ENCODE measurements at places on chromosomes 6 and 20.

- DNase-seq = no peak
These were observed 1104.6 kb upstream of the MAP3K7 start for GRCh38 chr6:91691449-91691848.

- no peak for DNase-seq
These were observed 321.6 kb downstream of the CDH4 start for GRCh38 chr20:61573415-61574305.

DNA sequence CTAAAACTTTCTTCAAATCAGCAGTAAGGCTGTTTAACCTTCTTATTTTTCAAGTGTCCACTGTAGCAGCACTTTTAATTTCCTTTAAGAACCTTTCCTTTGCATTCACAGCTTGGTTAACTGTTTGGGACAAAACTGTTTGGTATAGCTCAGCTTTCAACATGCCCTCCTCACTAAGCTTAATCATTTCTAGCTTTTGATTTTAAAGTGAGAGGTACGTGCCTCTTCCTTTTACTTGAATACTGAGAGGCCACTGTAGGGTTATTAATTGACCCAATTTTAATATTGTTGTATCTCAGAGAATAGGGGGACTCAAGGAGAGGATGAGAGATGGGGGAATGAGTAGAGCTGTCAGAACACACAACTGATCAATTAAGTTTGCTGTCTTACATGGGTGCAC, 129.5 kb upstream of the MMS22L start:
- DNase-seq = no peak

DNA sequence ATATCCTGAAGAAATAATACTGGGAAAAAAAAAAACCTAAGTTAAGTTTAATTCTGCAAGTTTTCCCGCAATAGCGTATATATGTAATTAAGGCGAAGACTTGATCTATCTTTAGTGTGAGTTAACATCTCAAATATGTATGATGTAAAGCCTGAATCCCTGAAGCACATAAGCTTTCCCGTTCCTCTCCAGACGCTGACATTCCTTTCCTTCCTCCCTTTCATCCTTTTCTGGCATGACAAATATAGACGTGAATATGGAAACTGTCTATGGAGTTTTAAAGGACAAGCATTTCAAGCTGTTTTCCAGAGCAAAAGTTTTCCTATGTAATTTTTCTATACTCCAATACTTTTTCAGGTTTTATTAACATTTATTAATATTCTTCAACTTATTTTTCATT, 637.0 kb downstream of the COL12A1 start:
- DNase-seq = no peak

DNA sequence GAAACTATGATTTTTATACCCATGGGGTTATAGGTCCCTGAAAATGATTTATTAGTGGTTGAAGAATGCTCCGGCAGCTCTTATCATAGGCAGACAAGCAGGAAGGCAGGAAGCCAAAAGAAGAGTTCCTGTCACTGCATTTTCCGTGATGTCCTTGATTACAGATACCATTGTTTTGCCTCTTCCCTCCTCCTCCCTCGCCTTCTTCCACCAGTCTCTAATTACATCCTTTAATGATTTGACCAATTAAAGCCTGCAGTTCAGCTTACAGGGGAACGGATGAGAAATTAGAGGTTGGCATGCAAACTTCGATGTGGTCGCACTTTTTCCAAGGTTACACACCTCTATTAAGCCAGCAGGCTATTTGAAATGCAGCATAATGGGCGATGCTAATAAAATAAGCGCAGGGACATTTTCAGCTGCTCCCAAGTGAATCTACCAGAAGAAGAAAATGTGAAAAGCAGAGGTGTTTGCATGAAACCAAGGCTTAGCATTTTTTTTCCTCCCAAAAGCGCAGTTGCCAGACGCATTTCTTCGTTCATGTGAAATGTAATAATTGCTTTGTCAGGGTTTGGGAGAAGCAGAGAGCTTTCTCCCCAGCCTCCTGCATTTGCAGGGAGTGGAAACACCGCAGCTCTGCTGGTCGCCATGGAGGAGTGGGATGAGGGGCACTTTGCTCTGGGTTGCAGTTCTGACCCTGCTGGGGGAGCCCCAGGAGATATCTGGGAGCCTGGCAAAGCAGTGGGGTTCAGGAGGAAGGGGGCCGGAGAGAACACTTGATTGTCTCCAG, 6.0 kb downstream of the NOX3 start:
- DNase-seq = no peak

DNA sequence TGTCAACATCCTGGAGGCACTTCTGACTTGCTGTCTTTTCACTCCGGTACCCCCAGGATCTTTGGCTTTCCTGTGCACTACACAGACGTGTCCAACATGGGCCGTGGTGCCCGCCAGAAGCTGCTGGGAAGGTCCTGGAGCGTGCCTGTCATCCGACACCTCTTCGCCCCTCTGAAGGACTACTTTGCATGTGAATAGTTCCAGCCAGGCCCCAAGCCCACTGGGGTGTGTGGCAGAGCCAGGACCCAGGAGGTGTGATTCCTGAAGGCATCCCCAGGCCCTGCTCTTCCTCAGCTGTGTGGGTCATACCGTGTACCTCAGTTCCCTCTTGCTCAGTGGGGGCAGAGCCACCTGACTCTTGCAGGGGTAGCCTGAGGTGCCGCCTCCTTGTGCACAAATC, 12.0 kb upstream of the MAPRE1 start:
- no peak for DNase-seq

DNA sequence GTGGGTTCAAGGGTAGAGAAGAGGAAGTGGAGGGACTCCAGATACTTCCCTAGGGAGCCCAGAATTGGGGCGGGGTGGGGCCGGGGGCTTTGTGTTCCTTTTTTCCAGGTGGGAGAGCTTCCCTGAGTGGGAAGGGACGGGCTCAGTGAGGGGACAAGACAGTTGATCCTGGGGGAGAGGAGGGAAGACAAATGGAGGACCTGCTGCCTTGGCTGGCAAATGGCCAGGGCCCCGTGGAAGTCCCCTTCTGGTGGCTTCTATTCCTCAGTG, 2.6 kb downstream of the CTSZ start:
- DNase-seq = no peak

GRCh38 chr6:135271626-135272025, 90.5 kb downstream of the MYB start:
- no peak for DNase-seq

- no peak for DNase-seq
These were observed 4.2 kb upstream of the ZBTB12 start for GRCh38 chr6:31906122-31906521.

DNA sequence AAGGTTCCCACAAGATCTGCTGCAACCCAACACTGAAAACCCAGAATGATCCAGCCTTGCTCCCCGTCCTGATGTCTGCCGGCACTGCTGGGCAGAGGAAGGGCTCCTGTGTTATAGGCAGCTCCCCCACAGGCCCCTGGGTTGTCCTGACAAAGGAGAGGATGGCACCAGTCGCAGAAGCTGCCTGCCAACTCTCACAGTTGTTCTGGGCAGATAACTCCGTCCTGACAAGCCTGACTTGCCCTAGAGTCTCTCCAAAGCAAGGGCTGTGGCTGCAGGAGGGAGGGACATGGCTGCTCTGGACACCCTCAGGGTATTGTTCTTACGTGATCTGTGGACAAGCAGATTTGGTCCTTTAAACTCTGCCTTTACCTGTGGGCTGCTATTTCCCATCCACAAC, 243.8 kb downstream of the CDH26 start:
- no peak for DNase-seq

GRCh38 chr6:13159300-13159699, 169.0 kb downstream of the TBC1D7 start:
- DNase-seq = no peak

DNA sequence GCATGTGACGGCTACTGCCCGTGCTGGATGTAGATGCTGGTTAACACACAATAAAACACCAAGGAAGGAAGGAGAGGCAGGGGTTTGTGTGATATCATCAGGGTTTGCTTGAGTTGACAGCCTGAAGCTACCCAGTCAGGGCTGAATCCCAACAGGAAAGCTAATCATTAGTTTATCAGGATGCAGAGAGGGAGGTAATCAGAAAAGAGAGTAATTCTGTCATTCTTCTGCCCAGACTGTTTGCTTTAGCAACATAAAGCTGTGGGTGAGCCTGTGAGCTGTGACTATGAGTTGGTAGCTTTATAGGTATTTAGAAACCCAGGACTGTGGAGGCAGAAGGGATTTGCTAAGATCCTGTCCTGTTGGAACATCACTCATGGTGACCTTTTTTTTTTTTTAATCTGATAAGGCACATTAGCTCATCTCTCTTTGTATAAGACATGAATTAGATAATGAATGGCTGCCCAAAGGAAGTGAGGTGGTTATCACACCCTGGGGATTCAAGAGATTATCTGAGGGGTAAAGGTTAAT, 79.3 kb downstream of the CAP2 start:
- DNase-seq = no peak

GRCh38 chr6:30312266-30312665, 14.5 kb upstream of the TRIM39 start:
- no peak for DNase-seq

DNA sequence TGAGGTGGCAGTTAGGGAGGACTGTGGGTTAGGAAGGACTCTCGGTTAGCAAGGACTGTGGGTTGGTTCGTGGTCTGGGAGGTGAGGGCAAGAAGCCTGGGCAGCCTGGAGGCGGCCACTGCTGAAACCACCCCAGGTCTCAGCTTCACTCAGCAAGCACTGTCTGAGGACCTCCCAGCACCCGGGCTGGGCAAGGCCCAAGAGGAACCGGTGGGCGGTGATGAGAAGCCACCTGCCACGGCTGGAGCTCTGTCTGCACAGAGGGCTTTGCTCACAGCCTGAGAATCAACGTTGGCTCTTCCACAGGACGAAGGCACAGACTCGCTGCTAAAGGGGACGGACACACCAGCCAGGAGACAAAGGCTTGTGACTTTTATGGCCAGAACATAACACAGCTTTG, 69.3 kb downstream of the DACT2 start:
- DNase-seq = no peak

DNA sequence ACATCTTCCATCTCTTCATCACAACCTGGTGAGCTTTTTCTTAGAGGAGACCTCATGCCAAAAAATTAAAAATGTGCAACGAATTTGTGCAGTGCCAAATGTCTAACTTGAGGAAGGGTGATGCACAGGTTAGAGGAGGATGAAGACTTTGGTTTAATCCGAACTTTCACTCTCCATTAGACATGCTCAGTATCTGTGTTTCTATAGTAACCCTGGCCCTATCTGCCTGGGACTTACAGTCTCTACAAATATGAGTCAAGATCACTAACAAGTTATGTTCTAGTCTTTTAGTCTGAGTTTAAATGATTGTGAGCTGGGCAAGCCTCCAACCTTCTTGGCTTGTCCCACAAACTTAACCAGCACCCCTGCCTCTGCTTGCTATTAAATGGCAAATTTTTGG, 377.0 kb downstream of the BMP2 start:
- DNase-seq = no peak

- no peak for DNase-seq
These were observed 5.0 kb downstream of the CEP162 start for GRCh38 chr6:84222426-84222825.

DNA sequence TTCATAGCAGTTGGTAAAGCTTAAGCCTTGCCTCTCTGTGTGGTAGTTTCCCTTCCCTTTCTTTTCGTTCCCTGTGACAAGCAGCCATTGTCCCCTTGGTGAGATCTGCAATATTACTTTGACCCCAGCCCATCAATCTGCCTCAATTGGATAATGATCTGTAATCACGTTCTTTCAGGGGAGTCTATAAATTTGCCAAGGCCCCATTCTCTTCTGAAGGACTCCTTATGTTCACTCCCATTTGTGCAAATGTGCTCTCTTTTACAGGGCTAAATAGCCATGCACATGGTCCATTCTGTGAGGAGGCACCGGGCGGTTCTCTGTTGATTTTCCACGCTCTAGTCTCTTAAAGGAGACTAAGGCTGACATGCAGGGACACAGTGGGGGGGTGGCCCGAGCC, 660.4 kb upstream of the SLC35B3 start:
- DNase-seq = no peak

- no peak for DNase-seq
These were observed 232.5 kb downstream of the SOX4 start for GRCh38 chr6:21826023-21826422.

DNA sequence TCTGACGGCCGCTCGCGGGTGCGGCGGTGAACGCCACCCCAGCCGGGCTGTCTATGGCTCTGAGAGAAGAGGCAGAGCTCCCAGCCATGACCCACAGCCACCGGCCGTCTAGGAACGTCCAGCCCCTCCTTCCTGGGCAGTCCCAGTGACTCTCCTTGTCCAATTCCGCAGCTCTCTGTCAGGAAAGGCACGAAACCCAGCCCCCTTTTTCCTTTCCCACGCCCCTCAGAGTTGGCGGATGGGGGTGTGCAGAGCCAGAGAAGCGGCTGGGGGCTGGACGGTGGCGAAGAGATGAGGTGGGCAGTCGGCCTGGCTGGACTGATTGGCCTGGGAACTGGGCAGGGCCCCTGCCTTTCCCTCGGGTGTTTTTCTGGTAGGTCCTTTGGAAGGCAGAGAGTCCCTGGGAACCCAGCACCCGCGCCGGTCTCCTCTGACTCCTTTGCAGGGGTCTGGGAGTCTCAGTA, 1.5 kb downstream of the EBF4 start:
- DNase-seq = no peak

- DNase-seq = no peak
These were observed 26.4 kb downstream of the SLC35F1 start for GRCh38 chr6:117933471-117933870.

DNA sequence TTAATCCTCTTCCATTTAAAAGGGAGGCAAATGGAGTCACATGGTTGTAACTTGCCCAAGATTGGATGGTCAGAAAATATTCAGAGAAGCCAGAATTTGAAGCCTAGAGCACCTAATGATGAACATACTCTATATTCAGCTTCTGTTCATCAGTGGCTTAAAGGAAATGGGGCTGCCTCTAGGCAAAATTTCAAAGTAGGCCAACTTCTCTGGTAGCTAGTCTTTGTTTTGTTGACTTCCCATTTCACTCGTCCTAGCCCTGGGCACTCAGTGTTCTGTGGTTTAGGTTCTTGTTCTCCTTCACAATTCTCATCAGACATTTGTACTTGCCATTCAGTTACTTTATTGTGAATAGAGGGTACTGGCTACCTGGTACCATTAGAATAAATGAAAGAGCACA, 13.2 kb downstream of the MAP3K7 start:
- no peak for DNase-seq

- DNase-seq = no peak
These were observed 1.2 kb upstream of the PHACTR3 start for GRCh38 chr20:59603176-59603575.

DNA sequence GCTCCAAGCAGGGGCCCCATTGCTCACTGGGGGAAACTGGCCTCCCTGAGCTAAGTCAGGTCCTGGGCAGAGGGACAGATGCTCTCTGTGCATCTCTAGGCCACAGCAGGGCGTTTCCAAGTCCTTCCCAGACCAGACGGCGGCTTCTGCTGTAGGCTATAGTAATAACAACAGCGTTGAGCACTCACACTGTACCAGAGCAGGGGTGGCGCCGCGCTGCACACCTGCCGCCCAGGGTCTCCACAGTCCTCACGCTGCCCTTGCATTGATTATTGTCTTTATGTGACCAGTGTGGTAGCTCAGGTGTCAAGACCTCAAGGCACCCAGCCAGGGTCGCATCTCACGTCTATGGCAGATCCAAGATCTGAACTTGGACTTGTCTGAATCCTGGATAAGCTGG, 14.9 kb upstream of the CCN5 start:
- DNase-seq = no peak

DNA sequence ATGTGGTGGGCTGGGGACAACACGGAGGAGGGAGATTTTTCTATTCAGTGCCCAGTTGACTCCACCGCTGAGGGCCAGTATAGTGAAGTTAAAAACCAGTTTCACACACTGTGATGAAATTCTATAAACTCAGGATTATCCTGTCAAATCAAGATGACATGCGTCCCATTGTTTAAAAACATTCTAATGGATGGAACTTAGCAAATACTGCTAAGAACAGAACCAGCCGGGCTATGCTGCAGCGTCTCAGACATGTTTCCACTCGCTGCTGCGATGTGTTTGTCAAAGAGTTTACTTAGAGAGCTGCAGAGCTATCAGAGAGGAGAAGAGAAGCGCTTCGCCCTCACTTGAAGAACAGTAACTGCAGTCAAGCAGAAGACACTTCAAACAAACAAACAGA, 212.6 kb upstream of the FOXQ1 start:
- no peak for DNase-seq
